Ammon's horn (tissue), 1 donor: ENCODE measurements at places on chromosomes 7 and 10.
A peak's percentile ranks its signal among the peaks of the same experiment; 100 is the strongest.

DNA sequence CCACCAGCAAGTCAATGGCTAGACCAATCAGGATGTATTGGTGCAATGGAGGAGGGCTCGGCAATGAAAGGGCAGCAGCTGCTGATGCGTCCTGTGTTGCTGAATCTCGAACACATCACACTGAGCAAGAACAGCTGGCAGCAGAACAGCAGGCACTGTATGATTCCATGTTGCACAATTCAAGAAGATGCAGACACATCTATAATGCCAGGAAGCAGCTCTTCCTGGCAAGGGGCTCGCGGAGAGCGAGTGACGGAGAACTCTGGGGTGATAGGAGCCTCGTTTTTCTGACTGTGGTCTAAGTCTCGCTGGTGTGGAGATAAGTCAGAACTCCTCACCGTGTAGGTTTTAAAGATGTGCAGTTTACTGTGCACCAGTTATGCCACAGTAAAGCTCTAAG, 24.8 kb upstream of the PFKP start:
- no peak for DNase-seq

DNA sequence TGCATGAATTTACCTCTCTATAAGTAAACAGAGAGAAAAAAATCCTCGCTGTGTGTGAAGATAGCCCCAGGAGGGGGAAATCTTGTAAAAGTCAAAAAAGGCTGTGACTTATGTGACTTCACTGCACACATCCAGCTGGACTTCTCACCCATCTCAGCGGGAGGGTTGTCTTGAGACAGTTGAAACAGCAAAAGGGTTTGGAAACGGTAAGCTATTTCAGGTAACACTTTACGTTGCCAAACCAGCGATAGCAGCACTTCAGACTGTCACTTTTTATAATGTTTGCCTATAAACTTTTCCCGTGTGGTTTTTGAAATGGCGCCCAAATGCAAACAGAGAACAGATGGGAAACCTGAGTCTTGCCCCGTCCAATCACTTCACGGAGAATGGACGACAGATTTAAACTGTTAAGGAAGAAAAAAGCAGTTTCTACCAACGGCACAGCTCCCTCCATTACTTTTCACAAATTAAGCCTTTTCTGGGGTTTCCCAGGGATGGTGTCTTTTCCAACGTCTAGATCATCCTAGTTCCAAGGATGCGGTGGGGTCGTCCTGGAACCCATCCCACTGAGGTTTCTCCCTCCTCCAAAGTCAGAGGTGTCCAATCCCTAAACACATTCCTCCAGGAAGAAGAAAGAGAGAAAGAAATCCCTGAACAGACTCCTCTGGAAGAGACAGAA, 25.2 kb downstream of the FGFR2 start:
- DNase-seq: no peak

DNA sequence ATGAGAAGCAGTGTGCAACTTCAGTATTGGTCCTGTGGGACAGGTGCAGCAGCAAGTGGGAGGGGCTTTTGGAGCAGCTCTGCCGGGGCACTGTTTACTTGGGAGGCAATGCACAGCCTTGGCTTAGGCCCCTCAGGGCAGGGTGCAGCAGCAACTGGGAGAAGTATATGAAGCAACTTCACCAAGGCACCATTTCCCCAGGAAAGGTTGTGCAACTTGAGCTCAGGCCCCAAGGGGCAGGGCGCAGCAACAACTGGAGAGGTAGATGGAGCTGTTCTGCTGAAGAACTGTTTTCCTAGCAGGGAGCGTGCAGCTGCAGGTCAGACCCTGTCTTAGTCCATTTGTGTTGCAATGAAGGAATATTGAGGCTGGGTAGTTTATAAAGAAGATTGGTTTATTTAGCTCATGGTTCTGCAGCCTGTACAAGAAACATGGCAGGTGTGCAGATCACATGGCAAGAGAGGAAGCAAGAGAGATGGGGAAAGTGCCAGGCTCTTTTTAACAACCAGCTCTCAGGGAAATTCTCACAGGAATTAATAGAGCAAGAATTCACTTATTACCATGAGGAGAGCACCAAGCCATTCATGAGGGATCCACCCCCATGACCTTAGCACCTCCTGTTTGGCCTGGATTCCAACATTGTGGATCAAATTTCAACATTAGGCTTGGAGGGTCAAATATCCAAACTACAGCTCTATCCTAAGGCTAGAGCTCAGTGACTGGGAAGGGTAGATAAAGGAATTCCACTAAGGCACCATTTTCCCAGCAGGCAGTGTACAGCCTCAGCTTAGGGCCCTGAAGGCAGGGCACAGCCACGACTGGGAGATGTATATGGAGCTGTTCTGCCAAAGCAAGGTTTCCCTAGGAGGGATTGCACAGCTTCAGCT, 10.9 kb downstream of the GPR141 start:
- DNase-seq: peak; percentile 28

DNA sequence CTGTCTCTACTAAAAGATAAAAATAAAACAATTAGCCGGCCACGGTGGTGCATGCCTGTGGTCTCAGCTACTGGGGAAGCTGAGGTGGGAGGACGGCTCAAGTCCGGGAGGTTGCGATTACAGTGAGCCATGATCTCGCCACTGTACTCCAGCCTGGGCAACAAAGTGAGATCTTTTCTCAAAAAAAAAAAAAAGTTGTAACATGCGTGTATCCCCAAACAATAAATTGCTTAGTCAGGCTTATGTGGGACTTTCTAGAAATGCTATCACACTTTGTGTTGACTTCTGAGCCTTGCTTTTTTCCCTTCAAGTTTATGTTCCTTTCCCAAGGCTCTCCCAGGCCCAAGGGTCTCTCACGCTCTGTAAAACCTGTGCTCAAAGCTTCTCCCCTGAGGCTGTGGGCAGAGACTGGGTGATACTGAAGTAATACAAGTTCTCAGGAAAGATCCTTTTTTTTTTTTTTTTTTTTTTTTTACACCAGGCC, 88.0 kb upstream of the TNS3 start:
- DNase-seq: no peak

GRCh38 chr7:128044064-128044463, 12.8 kb upstream of the LRRC4 start:
- DNase-seq: no peak

DNA sequence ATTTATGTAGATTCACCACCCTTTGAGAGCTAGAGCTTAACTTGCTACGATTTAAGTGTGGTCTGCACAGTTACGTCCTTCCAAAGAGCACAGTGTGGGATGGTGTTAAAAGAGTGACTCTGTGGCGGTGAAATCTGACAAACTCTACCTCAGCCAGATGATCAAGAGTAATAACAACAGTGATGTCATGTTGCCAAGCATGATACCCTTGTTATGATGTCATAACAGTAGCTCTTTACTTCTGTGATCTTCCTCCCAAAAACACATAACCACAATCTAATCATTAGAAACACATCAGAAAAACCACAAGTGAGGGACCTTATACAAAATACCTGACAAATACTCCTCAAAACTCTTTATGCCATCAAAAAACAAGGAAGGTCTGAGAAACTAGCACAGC, 649.3 kb downstream of the POM121L12 start:
- DNase-seq: no peak

DNA sequence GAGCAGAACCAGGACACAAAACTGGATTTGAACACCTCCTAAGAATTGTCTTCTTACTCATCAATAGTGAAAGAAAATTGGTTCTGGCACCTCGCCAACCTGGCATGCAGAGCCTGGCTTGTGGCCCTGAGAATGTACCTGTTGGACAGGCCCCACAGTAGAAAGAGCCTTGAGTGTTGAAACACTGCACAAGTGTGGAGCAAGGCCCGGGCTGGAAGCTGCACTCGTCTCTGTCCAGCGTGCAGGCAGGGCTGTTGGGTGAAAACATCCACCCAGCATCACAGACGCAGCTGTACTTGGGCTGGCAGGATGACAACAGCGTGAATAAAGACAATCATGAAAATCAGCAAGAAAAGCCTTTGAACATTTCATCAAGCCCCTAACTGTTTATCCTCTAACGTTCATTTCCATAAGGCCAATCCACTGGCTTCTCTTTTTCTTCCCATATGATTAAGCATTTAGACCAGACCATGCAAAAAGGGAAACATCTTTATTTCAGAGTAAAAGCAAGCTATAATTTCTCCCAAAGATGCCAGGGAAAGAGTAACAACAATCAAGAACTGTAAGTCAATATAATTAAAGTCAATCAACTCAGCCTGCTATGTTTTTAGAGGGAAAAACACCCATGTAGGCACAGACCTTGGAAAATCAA, 15.6 kb downstream of the CUBN start:
- DNase-seq: peak; percentile 47
